ENCODE measurements at places on chromosomes 3 and 15.
A peak's percentile ranks its signal among the peaks of the same experiment; 100 is the strongest.

DNA sequence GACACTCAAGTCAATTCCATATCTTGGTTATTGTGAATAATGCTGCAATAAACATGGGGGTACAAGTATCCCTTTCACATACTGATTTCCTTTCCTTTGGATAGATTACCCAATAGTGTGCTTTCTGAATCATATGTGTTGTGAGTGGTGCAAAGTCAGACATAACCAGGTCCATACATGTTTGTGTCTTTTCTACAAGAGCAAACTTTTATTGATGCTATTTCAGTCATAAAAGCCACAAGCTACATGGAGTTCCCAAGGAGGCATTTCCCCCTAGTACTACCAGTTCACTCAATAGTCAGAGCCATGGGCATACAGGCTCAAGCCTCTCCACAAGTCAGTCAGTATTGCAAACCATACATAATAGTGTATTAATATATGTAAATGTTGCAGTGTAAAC, 10.1 kb downstream of the CEP63 start:
- no peak for DNase-seq

DNA sequence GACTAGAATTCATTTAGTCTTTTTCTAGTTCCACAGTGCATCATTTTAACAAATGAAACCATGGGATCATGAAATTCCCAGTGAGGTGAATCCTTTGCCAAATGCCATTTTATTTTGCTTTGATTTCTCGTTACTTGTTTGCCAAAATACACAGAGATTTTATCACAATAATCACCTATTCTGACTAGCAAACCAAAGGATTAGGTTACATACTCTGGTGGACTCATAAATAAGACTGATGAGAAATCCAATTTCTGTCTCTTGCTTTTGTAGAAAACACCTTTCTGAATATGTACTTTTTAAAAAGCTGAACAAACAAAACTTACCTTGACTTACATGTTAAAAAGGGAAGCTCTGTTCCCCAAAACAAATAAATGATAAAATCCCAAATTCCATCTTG, 12.2 kb downstream of the ERC2 start:
- no peak for DNase-seq

DNA sequence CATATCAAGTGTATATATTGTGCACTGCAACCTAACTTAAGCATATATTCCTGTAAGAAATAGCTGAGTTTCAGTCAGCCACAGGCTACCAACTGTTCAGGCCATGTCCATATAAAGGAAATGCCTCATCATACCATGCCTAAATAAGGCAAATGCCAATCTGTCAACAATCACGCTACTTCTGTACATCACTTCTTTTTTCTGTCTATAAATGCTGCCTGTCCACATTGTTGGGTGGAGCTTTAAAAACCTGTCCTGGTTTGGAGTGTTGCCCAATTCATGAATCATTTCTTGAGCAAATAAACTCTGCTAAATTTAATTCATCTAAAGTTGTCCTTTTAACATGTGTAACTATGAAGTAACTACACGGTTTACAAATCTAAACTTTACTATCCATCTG, 1091.9 kb downstream of the NSUN3 start:
- DNase-seq, result no peak

DNA sequence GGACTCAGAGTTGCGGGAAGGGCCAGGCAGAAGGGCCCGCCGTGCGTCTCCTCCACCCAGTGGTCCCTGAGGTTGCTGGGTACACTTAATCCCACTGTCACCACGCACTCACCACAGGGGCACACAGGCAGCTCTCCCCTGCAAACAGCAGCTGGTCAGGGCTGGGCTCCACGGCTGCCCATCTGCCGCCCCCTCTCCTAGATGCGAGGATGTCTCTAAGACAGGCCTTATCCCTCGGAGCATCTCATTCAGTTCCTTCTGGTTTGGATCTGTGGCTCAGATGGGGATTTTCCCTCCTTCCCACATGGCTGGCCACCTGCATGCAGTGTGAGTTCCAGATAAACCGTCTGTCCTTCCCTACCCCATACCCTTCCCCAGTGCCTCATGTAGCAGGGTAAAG, 26.3 kb downstream of the MRPS11 start:
- no peak for DNase-seq

DNA sequence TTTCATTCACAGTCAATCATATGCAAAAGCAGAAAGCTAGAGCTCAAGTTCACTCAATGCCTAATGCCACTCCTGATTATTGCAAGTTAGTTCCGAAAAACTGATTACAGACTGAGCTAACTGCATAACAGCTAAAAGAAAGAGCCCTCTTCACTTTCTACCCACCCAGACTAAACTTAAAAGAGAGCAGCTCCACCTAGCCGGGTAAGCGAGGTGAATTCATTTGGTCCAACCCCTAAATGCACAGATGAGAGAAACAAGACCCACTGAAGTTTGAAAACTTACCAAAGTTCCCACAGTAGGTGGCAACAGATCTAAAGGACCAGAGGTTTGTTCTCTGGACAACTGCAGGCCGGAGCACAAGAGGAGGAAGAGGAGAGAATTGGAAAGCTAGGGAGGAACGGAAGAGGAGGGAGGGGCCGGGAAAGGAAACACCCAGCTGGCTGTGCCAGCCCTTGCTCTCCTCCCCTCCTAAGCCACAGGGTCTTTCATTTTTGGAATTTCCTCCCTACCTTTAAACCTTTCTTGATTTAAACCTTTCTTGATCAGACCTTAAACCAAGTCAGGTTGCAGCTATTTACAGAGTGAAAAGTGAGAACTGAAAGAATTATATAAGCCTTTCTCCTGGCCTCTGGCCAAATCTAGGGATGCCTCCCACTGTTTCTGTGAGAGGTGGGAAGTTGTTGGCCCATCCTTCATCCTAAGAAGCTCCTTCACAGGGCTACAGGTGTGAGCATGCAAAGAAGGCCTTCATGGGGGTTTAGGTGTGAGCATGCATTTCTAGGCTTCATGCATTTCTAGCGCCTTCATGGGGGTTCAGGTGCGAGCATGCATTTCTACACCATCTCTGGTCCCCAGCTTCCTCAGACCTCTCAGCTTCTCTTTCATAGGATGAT, 114.7 kb upstream of the LMOD3 start:
- DNase-seq, result no peak

- DNase-seq, result peak; percentile 88
These were observed 30.5 kb upstream of the APH1B start for GRCh38 chr15:63246691-63247469.

GRCh38 chr3:172138792-172139507, 99.6 kb downstream of the FNDC3B start:
- DNase-seq, result no peak

DNA sequence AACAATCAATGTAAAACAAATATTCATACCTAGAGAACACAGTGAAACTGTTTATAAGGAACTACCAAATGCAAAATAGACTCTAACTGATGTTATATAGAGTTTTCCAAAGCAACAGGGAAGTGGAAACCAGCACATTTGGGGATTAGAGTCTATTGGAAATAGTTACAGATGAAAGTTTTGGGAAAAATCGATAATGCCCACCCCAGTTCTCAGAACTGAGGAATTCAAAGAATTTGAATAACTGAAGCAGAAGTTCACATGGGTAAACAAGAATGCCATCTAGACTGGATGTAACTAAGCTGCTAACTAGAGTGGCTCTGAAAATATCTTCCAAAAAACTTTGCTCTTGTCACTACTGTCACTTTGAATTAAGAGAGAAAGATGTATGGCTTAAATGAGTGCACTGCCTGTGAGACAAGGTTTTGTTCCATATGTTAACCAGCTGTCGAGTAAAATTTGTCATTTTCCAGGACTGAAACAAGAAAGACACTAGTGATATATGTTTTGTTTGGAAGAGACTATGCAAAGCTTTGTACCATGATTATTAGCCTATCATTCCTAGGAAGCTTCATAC, 9.2 kb upstream of the DENND4A start:
- DNase-seq, result no peak

DNA sequence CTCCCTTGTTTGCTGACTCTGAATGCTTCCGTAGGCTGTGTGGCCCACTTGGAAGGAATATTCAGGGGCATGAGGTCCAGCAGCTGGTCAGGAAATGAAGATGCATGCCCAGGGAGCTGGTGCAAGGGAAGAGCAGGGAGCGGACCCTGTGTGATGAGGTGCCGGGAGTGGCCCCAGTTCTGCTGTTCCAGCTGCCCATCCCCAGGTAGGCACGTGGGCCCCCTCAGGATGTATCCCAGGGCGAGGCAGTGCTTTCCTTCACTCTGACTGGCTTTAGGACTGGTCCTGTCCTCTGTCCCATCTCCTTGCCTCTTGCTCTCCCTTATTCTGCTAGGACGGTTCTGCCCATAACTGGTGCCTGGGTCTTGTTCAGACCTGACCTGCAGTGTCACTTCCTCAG, 1.1 kb upstream of the FAM3D start:
- no peak for DNase-seq
